ENCODE measurements at places on chromosomes 2 and 18.
A peak's percentile ranks its signal among the peaks of the same experiment; 100 is the strongest.

- DNase-seq, result no peak
Observed at GRCh38 chr18:6963452-6964097, 154.0 kb downstream of the LAMA1 start.

DNA sequence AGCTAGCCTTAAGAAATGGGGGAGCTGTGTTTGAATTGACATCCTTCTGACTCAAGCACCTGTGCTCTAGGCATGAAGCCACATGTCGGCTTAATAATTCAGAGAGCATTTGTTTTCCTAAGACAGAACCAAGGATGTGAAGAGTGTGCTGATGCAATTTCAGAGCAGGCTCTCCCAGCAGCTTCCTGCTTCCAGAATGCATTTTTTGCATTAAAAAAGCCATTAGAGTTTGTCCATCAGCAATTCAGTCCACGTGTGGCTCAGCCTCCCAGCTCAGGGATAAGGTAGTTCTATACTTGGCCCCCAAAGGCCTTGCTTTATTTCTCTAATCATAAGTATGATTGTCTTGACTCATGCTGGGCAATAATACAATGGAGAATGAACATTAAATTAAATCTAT is 37.7 kb downstream of the DOCK10 start:
- no peak for DNase-seq

DNA sequence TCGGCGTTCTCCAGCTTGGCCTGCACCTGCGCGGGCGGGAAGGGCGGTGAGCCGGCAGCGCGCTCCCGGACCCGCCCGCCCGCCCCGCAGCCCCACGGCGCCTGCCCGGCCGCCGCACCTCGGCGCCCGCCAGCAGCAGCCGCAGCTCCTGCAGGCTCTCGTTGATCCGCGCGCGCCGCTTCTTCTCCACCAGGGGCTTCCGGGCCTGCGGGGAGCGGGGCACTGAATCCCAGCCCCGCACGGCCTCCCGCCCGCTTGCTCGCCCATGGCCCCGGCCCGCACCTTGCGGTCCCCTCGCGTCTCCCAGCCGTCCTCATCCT is 335 bp downstream of the HES6 start:
- DNase-seq, result no peak

- no peak for DNase-seq
Observed at GRCh38 chr2:191664823-191665677, 12.9 kb upstream of the NABP1 start.

DNA sequence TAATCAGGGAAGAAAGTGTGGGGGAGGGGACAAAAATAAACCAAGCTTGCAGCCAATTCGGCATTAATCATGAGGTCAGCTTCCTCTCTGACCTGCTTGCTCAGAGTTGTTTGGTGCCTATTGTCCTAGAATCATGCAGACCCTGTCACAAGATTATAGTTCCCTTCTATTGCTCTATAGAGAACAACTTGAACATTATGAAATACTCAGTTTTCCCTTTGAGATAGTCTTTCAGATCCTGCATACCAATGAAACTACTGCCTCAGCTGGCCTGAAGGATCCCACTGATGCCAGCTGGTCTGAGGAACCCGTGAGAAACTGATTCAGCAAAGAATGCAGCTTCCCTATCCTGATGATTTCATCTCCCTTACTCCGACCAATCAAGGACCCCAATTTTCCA is 955 bp upstream of the BBS5 start:
- DNase-seq, result no peak

GRCh38 chr2:39486071-39486470 is 49.0 kb upstream of the MAP4K3 start:
- no peak for DNase-seq

- peak; percentile 30 for DNase-seq
Observed at GRCh38 chr18:8982416-8983183, 119.9 kb upstream of the NDUFV2 start.

GRCh38 chr2:16006537-16007166 is 66.3 kb downstream of the MYCN start:
- no peak for DNase-seq

DNA sequence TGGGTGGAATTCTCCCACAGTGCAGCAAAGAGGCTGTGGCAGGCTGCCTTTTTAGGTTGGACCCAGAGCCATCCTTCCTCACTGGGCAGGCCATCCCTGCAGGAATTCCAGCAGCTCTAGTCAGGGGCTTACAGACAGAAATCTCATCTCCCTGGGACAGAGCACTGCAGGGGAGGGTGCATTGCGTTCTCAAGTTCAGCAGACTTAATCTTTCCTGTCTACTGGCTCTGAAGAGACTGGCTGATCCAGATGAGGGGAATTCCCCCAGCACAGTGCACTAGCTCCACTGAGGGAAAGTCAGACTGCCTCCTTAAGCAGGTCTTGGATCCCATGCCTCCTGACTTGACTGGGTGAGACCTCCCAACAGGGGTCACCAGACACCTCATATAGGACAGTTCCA is 899.7 kb upstream of the VRK2 start:
- DNase-seq, result no peak

- DNase-seq, result peak; percentile 5
Observed at GRCh38 chr2:144596073-144596871, 76.4 kb upstream of the ZEB2 start.

GRCh38 chr2:119436993-119437772 is 5.5 kb downstream of the TMEM37 start:
- DNase-seq, result no peak

DNA sequence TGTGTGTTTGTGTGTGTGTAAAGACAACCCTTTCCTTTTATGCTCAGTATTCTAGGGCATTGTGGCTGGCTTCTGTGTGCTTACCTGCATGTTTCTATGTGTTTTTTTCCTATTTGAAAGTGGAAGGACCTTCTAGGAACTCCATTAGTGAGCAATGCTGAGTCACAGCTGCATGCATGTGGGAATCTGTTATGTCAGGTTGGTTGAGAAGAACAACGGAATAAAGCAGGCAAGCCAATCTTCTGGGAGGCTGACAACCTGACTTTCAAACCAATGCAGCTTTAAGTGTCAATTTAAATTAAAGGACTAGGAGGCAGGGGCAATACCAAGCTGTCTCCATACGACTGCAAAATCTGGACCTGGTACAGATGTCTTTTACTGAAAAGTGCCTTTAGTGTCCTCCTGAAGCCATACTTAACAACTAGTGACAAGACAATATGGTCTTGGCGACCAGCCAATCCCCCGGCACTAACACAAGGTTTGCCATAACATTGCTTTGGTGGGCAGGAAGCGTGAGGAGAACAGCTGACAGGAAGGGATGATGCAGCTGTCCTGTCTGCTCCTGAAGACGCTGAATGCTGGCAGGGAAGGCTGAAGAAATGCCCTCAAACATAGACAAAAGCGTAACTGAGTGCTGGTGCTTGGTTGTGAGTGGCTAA is 514.7 kb upstream of the CDH7 start:
- DNase-seq, result no peak

DNA sequence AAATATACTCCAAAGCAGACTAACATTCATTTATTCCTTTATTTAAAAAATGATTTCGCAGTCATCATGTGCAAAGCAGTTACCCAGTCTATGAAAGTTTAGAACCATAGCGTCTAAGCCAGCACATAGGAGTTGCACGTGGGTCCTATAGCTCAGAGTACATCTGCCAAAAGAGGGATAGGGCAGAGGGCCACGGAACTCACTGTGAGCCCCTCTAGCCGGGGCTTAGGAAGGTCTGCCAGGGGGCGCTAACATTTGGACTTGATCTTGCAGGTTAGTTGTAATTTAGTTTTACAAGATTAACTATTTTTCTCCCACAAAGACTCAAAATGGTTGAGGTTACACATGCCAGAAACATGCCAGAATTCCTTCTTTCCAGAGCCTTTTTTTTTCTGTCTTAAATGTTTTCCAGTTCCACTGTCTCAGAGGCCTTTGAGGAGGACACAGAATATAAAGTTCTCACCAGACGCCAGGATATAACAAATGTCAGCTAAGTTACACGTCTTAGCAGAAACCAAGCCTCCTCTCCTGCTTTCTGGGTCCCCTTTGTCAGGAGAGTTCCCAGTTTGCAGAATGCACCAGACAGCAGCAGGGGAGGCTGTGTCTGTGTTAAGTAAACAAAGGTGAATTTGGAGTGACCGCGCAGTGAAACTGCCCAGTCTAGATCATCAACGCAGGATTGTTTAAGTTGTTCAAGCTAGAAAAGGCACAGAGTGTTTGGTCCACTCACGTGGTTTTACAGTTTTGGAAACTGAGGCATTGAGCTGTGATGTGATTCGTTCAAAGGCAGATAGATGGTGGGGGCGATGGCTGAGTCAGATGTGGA is 292.0 kb downstream of the PRKCE start:
- DNase-seq, result no peak

DNA sequence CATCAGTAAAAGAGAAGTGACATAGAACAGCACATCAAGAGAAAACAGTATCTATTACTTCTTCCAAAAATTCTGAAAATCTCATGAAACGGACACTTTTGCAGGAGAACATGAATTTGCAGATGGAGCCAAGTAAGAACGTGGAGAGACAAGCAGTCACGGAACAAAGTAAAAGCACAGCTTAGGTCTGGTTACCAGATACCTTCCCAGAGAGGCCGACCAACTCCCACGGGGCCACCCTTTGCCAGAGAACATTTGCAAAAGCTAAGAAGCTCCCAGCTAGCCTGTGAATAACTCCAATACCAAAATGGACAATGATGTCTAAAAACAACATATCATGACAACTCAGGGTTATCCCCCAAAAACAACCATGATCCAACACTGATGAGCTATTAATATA is 38.9 kb downstream of the THAP4 start:
- no peak for DNase-seq

GRCh38 chr2:7634409-7634808 is 717.2 kb downstream of the RNF144A start:
- DNase-seq, result no peak

- DNase-seq, result no peak
Observed at GRCh38 chr2:218856167-218856895, 3.3 kb upstream of the WNT6 start.

- DNase-seq, result no peak
Observed at GRCh38 chr2:198287706-198288105, 483.3 kb downstream of the PLCL1 start.

DNA sequence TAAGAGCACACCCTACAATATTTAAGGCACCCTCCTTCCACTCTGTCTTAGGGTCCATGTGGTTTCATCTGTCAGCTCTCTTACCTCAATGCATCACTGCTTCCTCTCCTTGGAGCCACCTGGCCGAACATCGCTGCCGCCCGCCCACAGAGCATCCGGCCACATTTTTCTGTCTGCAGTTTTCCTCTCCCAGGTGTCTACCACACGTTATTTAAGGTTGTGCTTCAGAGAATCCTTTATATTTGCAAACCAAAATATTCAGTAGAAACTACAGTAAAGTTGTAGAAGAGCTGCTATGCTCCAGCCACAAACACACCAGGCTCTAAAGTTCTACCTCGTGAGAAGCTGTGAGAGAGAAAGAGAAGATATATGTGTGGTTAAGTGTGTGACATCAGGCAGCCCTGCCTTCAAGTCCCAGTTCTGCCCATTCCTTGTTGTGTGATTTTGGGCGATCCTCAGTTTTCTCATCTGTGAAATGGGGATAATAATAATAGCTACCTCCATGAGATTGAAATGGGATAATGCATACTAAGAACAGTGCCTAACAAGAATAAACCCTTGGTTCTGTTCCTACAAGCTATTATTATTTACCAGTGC is 4.9 kb upstream of the STK17B start:
- no peak for DNase-seq

- DNase-seq, result no peak
Observed at GRCh38 chr2:56012221-56012765, 88.7 kb upstream of the EFEMP1 start.

GRCh38 chr2:107592280-107592624 is 234.4 kb upstream of the RGPD4 start:
- no peak for DNase-seq

DNA sequence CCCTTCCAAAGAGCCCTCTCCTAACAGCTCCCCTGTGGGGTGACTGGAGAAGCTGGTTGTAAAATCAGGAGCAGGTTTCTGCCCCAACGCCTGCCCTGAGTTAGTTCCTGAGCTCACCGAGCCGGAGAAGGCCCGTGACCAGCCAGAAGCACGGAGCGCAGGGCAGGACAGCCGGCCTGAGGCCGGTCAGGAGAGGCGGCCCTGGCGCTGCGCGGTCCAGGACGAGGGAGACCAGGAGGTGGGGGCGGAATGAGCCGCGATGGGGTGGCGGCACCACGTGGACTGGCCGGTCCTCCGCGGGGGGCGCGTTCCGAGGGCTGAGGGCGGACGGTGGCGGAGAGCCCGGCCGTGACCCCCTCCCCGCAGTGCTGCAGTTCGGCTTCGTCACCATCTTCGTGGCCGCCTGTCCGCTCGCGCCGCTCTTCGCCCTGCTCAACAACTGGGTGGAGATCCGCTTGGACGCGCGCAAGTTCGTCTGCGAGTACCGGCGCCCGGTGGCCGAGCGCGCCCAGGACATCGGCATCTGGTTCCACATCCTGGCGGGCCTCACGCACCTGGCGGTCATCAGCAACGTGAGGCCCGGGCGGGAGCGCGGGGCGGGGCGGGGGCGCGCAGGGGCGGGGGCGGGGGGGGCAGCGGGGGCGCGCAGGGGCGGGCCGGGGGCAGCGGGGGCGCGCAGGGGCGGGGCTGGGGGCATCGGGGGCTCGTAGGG is 29.0 kb downstream of the ANO7 start:
- no peak for DNase-seq

DNA sequence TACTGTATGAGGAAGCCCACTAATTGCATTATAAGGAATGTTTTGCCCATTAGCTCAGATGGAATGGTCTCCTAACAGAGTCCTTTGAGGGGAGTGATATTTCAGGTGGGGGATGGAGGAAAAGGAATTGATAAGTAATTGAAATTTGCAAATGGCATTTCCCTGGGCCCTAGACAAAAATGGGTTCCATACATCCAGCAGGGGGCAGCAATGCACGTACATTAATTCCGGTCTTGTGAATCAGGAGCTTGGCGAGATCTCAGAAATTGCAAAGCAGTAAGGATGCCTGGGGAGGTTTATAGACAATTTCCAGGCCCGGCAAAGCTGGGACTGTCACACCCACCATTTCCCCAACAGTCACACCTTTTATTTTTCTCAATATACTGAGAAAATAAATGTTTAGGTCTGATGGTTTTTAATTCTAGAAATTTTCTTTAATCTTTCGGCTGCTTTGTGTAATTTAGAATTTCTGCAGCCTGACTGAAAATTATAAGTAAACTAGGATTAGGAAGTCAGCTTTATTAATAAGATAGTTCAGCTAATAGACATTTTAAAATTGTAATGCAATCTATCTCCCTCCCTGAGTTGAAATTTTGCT is 122.8 kb downstream of the LYPD1 start:
- no peak for DNase-seq

DNA sequence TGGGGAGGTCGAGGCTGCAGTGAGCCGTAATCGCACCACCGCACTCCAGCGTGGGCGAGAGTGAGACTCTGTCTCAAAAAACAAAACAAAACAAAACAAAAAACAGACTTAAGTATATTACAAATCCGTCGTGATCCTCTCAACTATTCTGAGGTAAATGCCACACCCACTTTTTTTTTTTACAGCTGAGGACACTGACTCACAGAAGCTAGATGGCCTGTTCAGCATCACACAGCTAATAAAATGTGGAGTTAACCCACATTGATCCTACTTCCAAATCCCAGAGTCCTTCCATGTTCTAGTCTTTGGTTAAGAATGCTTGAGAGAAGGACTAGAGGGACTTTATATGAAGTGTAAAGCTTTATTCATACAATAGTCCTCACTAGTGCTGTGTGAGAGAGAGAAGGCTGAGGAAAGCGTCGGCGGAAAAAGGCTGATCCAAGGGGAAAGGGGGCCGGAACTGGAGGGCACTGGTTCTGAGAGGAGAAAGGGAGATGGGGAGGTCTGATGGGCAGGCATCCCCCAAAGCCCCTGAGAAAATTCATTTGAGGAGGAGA is 627 bp downstream of the RNF25 start:
- DNase-seq, result peak; percentile 60

Measured in SW 1271 (cell line).